ENCODE measurements at places on chromosomes 6 and 20.
A peak's percentile ranks its signal among the peaks of the same experiment; 100 is the strongest.

GRCh38 chr6:27129095-27129815 is 118.2 kb upstream of the PRSS16 start:
- no peak overlapping the region for H3K27ac ChIP-seq
- DNase-seq = no peak
- H3K36me3 ChIP-seq = peaks cover 6% of the 10 kb centered on the region
- no peaks in the 10 kb centered on the region for H3K27me3 ChIP-seq

DNA sequence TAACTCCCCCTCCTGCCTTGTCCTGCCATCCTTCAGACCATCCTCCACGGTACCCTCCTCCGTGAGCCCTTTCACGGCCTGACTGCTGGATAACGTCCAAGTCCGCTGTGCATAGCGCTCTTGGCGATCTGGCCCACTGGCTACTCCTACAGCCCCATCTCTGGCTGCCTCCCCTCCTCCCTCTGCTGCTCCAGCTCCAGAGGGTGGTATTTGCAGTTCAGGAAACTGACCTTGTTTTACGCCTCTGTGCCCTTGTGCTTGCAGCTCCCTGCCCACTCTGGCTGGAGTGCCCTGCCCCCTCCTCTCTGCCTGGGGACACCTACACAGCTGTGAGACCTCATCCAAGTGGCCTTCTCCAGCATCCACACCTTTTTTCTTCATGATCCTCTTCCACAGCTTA is 6.5 kb upstream of the RREB1 start:
- no peaks in the 10 kb centered on the region for H3K27me3 ChIP-seq
- peaks cover 4% of the 10 kb centered on the region for H3K4me1 ChIP-seq
- H3K27ac ChIP-seq = no peak overlapping the region
- no peak for DNase-seq
- no peak overlapping the region for H3K4me3 ChIP-seq

DNA sequence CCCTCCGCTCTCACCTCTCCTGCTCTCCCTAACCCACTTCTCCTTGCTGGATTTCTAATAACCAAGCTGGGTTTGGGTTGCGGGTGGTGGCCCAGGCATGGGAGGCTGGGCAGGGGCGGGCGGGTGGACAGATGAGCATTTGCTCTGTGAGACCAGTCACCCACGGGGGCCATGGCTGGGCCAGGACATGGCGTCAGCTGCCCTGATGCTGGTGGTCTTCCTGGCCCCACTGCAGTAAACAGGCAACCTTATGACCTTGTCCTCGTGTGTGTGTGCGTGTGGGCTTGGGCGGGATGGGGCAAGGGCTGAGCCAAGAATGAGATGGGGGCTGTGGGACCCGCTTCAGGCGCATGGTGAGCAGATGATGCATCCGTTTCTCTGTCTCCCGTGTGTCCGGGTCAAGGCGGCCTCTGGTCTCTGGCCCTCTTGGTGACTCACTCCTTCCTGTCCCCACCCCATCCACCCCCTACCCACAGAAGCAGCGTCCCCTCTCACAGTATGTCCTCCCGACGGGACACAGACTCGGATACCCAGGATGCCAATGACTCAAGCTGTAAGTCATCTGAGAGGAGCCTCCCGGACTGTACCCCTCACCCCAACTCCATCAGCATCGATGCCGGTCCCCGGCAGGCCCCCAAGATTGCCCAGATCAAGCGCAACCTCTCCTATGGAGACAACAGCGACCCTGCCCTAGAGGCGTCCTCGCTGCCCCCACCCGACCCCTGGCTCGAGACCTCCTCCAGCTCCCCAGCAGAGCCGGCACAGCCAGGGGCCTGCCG is 41.4 kb upstream of the MYL9 start:
- H3K4me3 ChIP-seq = no peak overlapping the region
- H3K27ac ChIP-seq = no peak overlapping the region
- no peaks in the 10 kb centered on the region for H3K27me3 ChIP-seq
- DNase-seq = no peak

DNA sequence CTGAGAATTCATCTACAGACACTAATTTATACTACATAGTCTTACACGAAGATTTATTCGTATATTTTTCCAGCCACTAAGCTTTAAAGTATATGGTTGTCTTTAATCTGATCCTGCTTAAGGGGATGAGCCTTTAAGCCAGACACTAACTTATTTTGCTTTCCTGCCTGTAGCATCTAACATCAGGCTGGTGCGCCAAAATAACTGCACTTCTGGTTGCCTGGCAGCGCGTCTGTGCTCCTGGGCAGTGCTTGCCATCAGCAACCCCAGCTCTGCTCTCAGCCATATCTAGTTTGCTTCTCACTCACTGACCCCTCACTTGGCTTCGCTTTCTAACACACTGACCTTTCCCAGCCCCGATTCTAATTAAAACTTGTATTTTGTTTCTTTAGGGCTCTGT is 21.8 kb downstream of the HMGCLL1 start:
- H3K27ac ChIP-seq = no peak overlapping the region
- no peak overlapping the region for H3K4me3 ChIP-seq
- no peaks in the 10 kb centered on the region for H3K36me3 ChIP-seq
- no peaks in the 10 kb centered on the region for H3K4me1 ChIP-seq
- no peak for DNase-seq
- no peaks in the 10 kb centered on the region for H3K27me3 ChIP-seq

DNA sequence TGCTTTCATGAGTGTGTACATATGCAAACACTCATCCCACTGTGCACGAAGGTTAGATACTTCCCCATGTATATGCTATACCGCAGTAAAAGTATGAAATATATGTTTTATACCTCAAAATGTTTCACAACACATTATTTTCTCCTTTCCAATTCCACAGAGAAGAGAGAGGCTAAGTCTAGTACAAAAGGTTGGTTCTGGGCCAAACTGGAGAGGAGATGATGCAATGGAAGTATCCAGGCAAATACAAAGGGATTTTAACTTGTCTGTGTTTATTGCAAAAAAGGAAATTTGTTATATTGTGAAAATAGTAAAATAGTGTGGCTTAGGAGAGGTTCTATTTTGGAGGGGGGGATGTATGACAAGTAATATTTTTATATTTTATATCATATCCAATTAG is 112.6 kb downstream of the PLCB1 start:
- no peaks in the 10 kb centered on the region for H3K27me3 ChIP-seq
- no peak for DNase-seq
- no peak overlapping the region for H3K4me3 ChIP-seq
- H3K36me3 ChIP-seq = no peaks in the 10 kb centered on the region

- no peak overlapping the region for H3K4me3 ChIP-seq
- H3K36me3 ChIP-seq = no peaks in the 10 kb centered on the region
- no peak for DNase-seq
- no peak overlapping the region for H3K27ac ChIP-seq
- no peaks in the 10 kb centered on the region for H3K4me1 ChIP-seq
- no peaks in the 10 kb centered on the region for H3K27me3 ChIP-seq
These were observed 472.5 kb downstream of the KIF16B start for GRCh38 chr20:16100767-16101166.

DNA sequence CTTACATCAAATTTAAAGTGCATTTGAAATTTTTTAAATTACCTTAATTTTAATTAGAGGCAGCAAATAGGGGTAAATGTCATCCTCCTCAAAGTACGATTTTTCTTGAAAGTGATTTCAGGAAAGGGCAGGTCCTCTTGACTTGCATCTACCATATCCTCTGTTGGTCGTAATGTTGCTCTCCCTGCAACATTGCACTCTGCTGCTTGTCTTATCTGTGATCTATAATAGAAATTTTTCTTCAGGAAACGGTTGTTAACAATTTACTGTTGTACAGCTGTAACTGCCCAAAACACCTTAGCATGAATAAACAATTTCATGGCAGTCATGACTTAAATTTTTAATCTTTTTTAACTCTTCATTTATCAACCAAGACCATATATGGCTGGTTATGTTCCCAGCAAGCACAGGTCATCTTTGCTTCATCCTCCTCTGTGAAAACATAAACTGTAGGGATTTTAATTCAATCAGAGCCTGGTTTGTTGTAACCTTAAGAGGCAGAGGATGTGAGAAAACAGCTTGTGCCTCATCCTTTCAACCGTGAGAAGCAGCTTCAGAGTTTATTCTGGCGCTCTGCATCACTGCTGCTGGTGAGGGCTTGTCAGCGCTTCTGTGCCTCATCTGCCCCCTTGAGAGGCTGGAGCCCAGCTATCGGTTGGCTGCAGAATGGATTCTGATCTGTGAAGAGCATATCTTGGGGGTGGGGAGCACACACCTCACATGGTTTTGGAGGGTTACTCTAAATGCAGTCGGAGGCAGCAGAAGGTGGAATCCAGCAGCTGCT is 56.0 kb downstream of the CTNNBL1 start:
- H3K4me1 ChIP-seq = no peaks in the 10 kb centered on the region
- no peak overlapping the region for H3K4me3 ChIP-seq
- DNase-seq = no peak
- H3K36me3 ChIP-seq = peaks cover 75% of the 10 kb centered on the region

DNA sequence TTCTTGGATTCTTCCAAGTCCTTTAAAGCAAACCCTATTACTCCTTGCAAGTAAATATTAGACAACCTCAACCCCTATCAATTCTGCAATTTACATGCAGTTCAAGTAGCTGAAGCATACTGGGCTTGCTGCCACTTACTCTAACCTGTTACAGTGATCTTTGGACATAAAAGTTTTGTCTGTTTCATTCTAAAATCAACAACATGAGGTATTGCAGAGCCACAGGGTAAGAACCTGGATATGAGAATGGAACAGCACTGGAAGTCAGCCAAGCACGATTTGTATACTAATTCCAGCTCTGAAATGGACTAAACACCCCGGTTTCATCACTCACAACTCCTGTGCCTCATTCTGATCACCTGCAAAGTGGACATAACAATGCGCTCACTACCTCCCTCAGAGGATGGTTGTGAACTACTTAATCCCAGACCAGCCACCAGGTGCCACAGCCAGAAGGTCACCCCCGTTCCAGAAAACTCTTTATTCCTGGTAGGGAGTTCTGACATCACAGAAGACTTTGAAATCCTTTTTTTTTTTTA is 270.0 kb downstream of the ADGB start:
- H3K27me3 ChIP-seq = no peaks in the 10 kb centered on the region
- no peak overlapping the region for H3K4me3 ChIP-seq
- peaks cover 9% of the 10 kb centered on the region for H3K4me1 ChIP-seq
- DNase-seq = no peak
- no peak overlapping the region for H3K27ac ChIP-seq

DNA sequence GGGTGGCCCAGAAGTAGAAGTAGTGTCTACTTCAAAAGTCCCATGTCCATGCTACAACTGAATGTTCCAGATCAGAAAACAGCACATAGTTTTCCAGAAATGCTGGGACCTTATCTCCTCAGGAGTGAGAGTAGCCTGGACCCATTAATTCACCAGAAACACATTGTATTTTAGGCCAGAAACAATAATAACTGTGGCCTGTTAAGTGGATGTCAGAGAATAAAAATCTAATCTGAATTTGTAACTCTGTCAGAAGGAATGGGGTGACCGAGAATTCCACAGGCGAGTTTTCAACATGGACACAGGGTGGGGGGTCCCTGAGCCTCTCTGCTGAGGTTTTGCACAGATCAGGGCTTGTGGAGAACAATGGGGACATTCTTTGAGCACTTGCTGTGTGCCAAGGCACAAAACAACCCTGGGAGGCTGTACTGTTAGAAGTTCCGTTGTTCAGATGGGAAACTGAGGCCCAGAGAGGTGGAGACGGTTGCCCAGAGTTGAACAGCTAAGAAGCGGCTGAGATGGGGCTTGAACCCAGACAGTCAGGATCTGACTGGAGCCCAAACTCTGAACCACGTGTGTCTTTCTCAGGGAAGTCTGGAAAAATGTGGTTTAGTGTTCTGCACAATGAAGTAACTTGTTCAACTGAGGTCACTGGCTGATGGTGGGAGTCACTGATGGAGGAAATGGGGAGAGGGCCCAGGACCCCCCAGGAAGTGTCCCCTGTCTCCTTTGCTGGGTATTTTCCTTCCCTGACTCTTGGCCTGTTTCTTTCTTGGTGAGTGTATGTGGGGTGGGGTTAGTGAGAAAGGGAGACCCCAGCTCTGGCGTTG is 44.2 kb downstream of the SNAI1 start:
- no peaks in the 10 kb centered on the region for H3K4me1 ChIP-seq
- no peak for DNase-seq
- no peak overlapping the region for H3K27ac ChIP-seq
- no peaks in the 10 kb centered on the region for H3K27me3 ChIP-seq

DNA sequence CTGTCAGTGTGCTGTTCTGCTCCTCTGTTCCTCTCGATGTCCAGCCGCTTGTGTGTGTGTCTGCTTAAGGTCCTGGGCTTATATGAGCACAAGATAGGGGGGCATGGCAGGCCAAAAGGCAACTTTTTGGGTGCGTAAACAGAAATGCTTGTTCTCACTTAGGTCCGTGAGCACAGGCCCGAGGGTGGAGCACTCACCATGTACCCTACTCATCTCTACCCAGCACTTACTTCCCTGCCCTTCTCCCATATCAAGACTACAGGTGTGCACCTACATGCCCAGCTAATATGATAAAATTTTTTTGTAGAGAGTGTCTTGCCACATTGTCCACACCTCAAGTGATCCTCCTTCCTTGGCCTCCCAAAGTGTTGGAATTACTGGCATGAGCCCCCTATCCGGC is 34.3 kb downstream of the NCOA3 start:
- H3K36me3 ChIP-seq = peaks cover 70% of the 10 kb centered on the region
- peak overlapping the region; percentile 68 for H3K27ac ChIP-seq
- no peak overlapping the region for H3K4me3 ChIP-seq
- H3K4me1 ChIP-seq = peaks cover 73% of the 10 kb centered on the region
- H3K27me3 ChIP-seq = no peaks in the 10 kb centered on the region
- no peak for DNase-seq

DNA sequence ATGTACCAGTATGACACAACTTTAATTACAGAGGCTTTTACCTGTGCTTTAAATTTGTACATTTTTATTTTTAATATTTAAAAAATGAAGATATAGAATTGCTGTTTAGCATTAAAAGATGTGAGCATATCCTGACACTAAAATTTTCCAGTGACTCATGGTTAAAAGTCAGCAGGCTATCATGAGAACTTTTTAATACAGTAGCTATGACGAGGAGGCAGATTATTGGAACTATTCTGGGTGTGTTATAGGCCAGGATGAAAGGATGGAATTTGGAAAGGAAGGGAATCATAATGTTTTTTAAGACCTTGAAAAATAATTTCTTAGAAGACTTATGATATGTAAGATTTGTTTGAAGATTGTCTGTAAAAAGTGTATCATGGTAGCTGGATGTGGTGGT is 91.0 kb downstream of the GFRA4 start:
- peaks cover 49% of the 10 kb centered on the region for H3K36me3 ChIP-seq
- H3K27me3 ChIP-seq = no peaks in the 10 kb centered on the region
- no peak overlapping the region for H3K4me3 ChIP-seq

DNA sequence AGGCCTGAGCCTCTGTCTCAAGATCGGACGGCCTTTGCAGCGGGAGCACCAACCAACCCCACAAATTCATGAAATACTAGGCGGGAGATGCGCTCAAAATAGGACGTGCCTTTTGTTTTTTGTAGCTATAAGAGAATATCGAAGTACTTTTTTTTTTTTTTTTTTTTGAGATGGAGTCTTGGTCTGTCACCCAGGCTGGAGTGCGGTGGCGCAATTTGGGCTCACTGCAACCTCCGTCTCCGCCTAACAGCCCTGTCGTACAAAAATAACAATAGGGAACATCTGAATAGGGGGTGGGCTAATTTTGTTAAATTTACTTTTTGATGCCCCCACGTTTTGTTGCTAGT is 5.9 kb upstream of the TUBB2A start:
- no peak for DNase-seq
- peak overlapping the region; percentile 76 for H3K4me3 ChIP-seq
- H3K36me3 ChIP-seq = no peaks in the 10 kb centered on the region
- H3K27ac ChIP-seq = peak overlapping the region; percentile 42
- peaks cover 12% of the 10 kb centered on the region for H3K27me3 ChIP-seq
